Anterior cingulate cortex (tissue), 58 donors: ENCODE measurements at places on chromosomes 6 and 20.

DNA sequence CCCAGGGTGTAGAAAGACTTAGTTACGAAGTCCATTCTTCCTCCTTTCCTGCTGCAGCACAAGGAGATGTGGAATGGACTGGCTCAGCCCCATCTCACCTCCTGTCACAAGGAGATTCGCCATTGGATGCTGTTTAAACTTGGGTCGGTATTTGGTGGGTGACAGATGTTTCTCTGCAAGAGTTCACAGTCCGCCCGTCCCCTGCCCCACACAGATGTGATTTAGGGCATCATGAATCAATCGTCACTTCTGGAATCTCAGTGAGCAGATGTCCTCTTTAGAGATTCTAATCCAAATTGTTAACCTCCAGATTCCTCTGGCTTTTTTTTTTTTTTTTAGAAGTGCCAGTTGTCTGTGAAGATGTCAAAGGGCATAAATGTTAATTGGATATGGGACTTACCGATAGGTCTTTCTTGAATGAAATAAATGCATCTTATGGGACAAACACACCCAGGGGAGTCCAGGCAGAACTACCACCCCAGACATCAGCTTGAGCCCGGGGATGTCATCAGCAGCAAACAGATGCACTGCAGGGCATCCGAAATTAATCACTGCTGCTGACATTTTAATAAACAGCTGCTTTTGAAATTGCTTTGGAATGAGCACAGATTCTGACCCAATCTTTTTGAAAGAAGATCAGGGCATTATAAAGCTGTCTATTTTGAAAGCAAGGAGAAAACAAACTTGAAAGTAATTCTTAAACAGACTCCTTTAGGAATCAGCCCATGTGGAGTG, 117.6 kb upstream of the CDH4 start:
- DNase-seq, result no peak

GRCh38 chr6:167827583-167828324, 1.0 kb downstream of the AFDN start:
- no peak for DNase-seq

- no peak for DNase-seq
Observed at GRCh38 chr20:2101057-2101864, at the start of gene STK35. TSS of gene STK35 (plus strand) at chr20:2101827. CDS start at chr20:2101882, 55 bp downstream.

DNA sequence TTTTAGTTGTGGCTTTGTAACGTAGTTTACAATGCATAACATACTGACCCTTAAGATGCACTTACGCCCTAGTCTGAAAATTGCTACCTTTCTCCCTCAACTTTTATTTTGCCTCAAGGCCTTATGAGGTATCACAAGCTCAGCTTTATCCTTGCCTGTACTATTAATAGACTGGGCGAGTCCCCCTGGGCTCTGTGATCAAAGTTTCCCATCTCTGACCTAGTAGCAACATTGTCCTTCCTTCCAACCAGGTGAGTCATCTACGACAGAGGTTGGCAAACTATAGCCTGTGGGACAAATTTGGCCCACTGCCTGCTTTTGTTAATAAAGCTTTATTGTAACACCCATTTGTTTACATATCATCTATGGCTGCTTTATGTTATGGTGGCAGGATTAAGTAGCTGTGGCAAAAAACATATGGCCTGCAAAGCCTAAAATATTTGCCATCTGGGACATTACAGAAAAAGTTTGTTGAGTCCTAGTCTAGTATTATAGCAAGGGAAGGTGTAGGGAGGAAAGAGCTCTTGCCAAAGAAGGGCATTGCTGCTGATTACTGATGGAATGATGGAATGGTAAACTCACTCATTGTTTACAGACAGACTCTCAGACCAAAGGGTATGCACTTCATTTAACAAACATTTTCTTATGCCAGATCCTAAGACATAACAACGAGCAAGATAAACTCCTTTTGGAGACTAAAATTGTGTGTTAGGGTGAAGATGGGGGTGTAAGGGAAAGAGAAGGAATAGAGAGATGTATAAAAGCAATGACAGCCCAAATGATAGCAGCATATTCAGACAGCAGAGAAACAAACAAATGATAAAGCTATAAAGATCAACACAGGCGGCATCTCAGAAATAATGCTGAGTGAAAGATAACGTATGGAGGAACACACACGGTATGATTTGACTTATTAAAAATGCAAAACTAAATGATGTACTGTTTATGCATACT, 74.2 kb downstream of the SLC22A23 start:
- DNase-seq, result no peak

GRCh38 chr6:2245877-2246863, 765 bp upstream of the GMDS start:
- DNase-seq, result no peak

- no peak for DNase-seq
Observed at GRCh38 chr6:133613211-133613610, 275.7 kb upstream of the TCF21 start.

DNA sequence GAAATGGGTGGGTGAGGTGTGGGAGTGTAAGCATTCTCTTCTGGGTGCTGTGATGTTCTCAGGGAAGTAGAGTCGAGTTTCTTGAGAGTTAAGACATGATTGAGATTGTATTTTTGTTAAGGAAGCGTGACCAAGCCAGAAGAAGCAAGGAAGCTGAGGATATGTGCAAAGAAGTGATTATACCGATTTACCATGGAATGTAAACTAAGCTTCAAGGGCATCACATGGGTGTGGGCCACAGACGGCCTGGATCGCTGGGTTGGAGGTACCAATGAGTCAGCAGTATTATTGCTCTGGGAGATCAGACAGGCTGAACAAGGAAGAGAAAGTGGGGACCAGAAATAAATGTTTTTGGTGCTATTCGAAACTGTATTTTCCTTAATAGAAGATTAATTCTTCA, 184.1 kb upstream of the GMDS start:
- DNase-seq, result no peak

DNA sequence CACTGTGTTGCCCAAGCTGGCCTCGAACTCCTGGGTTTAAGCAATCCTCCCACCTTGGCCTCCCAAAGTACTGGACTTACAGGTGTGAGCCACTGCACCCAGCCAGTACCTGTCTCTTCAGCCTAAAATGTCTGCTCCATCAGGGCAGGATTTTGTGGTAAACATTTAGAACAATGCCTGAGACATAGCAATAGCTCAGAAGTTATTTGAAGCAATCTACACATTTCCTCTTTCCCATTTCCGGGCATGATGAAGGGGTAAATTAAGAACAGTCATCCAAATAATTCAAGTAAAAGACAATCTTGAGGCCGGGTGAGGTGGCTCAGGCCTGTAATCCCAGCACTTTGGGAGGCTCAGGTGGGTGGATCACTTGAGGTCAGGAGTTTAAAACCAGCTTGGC, 69.0 kb upstream of the ZNF217 start:
- no peak for DNase-seq

GRCh38 chr6:9851541-9852380, 563.1 kb downstream of the TFAP2A start:
- no peak for DNase-seq
